ENCODE measurements at places on chromosomes 1 and 21.

- no peak for DNase-seq
Measured at GRCh38 chr1:86502721-86503405, 34.1 kb downstream of the CLCA1 start.

DNA sequence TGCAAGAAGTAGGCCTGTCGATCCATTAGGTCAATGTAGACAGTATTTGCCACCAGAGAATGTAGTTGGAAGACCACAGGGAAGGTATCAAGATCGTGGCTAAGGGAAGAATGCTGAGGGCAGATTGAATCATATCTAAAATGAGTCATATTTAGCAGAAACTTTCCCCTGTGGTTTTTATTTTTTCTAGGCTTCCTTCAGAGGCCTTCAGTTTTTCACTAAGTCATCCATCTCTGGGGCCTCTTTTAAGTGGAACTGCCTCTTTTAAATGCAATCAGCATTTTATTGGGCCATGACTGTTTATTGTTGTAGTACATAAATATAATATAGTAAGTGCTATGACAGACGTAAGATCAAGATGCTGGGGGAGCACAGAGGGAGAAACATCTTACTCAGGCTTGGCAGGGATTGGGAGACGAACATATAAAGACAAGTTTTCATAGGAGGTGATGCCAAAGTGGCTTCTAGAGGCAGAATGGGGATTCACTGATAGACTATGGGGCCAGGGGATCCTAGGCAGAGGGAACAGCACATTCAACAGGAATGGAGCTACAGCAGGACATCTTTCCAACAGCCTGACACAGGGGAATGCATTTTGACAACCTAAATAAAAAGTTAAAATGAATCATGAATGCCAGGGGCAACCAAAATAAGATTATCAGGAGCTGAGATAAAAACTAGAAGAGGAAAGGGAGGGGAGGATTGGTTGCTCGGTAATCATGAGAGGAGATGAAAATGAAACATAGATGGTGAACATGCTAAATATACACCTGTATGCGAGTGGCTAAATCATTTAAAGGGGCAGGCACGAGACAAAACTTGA lies 20.1 kb downstream of the UBE2U start:
- DNase-seq = no peak

- DNase-seq = no peak
Measured at GRCh38 chr1:220370041-220370700, 97.9 kb upstream of the RAB3GAP2 start.

- no peak for DNase-seq
Measured at GRCh38 chr1:38680801-38681510, 178.6 kb downstream of the RRAGC start.

DNA sequence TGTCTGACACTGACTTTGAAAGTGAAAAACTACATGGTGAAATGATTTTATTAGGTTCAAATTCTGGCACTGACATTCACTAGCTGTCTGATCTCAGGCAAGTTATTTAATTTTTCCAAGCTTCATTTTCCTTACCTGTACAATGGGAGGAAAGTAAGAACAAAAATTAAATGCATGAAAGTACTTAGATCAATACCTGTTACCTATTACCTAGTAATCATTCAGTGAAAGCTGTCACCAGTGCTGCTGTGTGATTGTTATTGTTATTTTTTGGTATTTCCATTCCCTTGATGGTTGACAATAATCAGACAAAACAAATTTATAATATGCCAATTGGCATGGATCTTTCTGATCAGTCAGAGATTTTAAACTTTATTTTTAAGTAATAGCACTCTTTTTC lies 1.6 kb downstream of the C8A start:
- DNase-seq = no peak

GRCh38 chr1:13763991-13764390 lies 64.0 kb downstream of the PRDM2 start:
- no peak for DNase-seq

- DNase-seq = no peak
Measured at GRCh38 chr1:147740391-147740790, 20.0 kb downstream of the GJA5 start.

DNA sequence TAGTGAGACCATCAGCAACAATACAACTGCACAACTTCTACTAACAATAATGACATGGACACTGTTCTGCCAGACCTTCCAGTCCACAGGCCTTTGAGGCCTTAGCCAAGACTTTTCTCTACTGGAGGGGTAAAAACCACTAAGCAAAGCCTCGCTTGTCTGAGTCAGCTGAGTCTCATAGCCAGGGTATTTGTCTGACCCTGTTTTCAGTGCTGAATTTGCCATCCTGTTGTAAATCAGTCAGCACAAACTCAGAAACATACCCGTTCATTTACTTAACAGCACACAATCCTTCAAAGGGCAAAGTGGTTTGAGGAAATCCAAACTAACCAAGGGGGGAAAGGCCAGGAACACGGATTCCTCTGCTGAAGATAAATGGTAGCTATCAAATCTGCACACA lies 537.8 kb downstream of the SMYD3 start:
- DNase-seq = no peak

GRCh38 chr1:23799570-23800399 lies 769 bp downstream of the GALE start:
- no peak for DNase-seq

- DNase-seq = no peak
Measured at GRCh38 chr1:175963740-175964139, 220.3 kb upstream of the TNR start.

DNA sequence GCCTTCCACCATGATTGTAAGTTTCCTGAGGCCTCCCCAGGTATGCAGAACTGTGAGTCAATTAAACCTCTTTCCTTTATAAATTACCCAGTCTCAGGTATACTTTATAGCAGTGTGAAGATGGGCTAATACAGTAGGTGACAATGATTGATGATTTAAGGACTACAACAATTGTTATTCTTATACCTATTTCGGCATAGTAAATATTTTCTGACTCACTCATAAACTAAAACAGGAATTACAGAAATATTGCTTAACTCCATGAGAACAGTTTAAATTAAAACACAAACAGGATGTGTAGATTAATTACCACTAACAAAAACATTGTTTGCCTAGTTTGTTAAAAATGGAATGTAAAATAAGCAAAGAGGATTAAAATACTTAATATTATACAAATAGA lies 839.9 kb downstream of the LTN1 start:
- DNase-seq = no peak

GRCh38 chr1:2936559-2937515 lies 84.4 kb upstream of the ACTRT2 start:
- no peak for DNase-seq
